ENCODE measurements at places on chromosomes 5 and 9.

GRCh38 chr5:45697201-45697600 is 1.0 kb upstream of the HCN1 start:
- DNase-seq: no peak

GRCh38 chr5:54309691-54310432 is 511 bp downstream of the ARL15 start:
- peak; percentile 59 for DNase-seq

- DNase-seq: no peak
Observed at GRCh38 chr9:97557606-97558095, 56.2 kb downstream of the TMOD1 start.

DNA sequence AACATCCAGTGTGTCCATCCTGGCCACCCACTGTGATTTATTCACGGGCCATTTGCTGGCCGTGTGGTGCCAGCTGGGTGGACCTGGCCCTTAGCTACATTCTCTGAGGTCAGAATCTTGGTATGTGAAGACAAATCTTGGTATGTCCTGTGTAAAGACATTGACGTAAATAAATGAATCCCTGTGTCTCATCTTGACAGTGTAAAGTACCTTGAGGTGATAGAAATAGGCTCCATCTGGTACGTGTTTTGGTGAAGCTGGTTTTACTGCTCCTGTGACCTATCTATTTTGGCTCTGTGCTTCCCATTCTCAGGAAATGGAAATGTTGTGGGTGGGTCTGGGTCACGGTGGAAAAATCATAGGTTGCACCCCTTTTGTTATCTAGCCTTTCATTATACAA is 245.4 kb upstream of the ANKH start:
- DNase-seq: no peak

GRCh38 chr9:133327834-133328484 is 8.0 kb downstream of the SURF6 start:
- no peak for DNase-seq

- peak; percentile 83 for DNase-seq
Observed at GRCh38 chr9:89603767-89604665, 796 bp upstream of the GADD45G start.

DNA sequence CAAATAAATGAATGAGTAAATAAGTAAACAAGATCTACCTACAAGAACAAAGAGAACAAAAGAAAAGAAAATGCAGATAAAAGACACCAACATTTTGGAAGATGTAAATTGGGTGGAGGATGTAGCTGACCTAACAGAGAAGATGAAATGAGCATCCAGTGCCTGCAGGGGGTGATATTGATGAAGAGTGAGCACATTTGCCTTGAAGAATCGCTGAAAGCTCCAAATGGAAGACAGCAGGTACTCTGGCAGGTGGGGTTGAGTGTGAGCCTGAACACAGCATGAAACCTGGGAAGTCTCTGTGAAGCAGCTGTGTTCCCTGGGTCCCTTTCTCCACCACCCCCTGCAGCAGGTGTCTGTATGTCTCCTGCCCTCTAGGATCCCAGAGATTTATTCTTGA is 125.6 kb downstream of the NXNL2 start:
- no peak for DNase-seq

- DNase-seq: no peak
Observed at GRCh38 chr5:160991205-160991604, 139.2 kb upstream of the ATP10B start.

- no peak for DNase-seq
Observed at GRCh38 chr5:169768416-169768815, 131.3 kb downstream of the DOCK2 start.

DNA sequence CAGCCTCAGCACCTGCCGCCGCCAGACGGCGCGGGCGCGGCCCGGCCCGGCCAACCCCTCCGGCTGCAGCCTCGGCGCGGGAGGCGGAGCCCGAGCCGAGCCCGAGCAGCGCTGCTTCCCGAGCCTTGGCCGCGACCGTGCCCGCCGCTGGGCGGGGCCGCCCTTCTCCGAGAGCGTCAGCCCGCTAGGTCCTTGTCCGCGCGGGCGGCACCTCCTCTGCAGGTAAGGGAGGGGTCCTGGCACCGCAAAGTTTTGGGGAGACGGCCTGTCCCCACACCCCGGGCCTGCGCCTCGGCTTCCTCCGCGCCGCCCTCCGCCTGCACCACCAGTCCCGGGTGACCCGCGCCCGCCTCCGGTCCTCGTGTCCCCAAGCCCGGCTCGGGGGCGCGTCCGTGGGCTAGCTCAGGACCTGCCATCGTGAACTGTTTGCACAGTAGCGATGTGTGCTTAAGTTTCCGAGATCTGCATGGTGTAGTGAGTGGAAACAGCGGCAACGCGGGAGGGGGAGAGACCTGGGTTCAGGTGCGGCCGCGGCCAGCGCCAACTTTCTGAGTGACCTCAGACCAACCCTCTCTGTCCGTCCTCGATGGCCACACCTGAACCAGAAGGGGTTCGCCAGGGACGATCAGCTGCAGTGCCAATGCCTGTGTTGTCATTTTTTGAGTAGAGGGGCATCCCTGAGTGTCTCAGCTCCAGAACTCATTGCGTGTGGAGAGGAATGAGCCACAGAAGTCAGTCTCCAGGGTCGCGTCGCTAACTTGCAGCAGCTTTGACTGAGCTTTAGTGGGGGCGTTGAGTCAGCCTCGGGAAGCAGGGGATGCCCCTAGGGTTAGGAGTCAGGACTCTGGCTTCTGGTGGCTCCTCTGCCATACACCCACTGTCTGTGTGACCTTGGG is at the start of gene FRMPD1:
TSS of gene FRMPD1 (plus strand) at position 82 of the 896 bp plus-strand sequence. CDS start 41,688 bp downstream, outside the sequence.
- no peak for DNase-seq

DNA sequence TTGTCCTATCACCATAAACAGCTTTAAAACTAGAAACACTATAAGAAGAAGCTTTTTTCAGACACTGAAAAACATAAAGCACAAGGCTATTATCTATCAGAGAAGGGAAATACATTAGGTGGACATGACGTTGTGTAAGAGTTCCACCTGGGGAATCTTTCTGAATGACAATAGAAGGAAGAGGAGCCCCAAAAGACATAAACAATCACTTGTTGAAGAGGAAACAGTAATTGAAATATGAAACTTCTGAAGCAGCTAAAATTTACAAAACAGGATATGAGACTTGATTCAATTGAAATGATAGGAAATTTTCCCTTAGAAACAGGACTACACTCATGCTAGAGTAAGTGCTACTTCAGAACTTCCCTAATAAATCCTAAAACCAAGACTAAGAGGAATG is 933.6 kb downstream of the EFNA5 start:
- no peak for DNase-seq

DNA sequence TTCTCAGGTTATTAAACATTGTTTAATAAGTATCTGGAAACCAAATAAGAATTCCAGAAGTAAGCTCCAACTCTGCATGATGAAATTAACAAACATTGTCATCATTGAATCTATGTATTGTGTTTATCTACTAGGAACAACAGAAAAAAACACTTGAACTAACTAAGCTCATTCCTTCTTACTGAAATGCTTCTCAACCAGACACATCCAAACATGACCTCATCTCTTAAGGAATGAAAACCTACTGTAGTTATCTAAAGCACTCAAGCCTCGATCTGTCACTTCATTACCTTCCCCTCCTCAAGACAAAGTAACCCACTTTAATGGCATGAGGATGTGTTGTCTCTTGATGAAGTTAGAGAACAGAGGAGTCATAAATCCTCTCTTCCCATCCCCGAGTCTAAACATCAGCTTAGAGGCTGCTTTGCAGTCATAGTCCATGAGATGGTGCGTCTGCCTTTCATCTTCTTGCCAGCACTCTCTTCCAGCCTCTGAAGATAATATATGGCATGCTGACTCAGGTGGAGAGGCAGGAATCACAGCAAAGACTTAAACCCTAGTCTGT is 86.5 kb downstream of the CEMIP2 start:
- DNase-seq: peak; percentile 4

- DNase-seq: no peak
Observed at GRCh38 chr5:55441954-55442353, 92.8 kb downstream of the PLPP1 start.

Data from nephron progenitor cell (in vitro differentiated cells).